Right lung (tissue), 10 donors: ENCODE measurements at places on chromosomes 7 and 10.
A peak's percentile ranks its signal among the peaks of the same experiment; 100 is the strongest.

- DNase-seq: no peak
Measured at GRCh38 chr7:20306180-20306946, 24.3 kb upstream of the ITGB8 start.

GRCh38 chr7:27397503-27397902 is 154.9 kb downstream of the EVX1 start:
- no peak for DNase-seq

DNA sequence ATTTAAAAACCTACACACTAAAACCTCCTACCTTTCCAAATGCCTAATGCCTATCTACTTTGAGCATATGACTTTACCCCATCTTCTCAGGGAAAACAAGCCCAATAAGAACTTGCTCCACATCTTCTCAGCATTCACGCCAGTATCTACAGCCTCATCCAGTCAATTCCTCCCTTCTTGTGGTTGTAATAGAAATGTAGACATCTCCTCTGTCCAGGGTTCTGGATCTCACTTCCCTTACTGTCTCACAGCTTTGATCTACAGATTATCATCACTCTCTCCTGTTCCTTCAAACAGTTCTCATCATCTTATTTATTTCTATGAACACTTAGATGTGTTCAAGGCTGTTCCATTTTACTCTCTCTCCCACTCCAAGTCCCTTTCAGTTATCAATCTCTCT is 70.4 kb upstream of the NOBOX start:
- no peak for DNase-seq

- DNase-seq: no peak
Measured at GRCh38 chr7:148883266-148884048, 634 bp downstream of the EZH2 start.

- no peak for DNase-seq
Measured at GRCh38 chr10:4353059-4353655, 472.9 kb upstream of the AKR1E2 start.

- DNase-seq: no peak
Measured at GRCh38 chr7:53431901-53432300, 396.5 kb downstream of the POM121L12 start.

- DNase-seq: peak; percentile 32
Measured at GRCh38 chr10:85791818-85792532, 574.6 kb downstream of the GRID1 start.

GRCh38 chr10:9069136-9069535 is 1014.6 kb downstream of the GATA3 start:
- no peak for DNase-seq

DNA sequence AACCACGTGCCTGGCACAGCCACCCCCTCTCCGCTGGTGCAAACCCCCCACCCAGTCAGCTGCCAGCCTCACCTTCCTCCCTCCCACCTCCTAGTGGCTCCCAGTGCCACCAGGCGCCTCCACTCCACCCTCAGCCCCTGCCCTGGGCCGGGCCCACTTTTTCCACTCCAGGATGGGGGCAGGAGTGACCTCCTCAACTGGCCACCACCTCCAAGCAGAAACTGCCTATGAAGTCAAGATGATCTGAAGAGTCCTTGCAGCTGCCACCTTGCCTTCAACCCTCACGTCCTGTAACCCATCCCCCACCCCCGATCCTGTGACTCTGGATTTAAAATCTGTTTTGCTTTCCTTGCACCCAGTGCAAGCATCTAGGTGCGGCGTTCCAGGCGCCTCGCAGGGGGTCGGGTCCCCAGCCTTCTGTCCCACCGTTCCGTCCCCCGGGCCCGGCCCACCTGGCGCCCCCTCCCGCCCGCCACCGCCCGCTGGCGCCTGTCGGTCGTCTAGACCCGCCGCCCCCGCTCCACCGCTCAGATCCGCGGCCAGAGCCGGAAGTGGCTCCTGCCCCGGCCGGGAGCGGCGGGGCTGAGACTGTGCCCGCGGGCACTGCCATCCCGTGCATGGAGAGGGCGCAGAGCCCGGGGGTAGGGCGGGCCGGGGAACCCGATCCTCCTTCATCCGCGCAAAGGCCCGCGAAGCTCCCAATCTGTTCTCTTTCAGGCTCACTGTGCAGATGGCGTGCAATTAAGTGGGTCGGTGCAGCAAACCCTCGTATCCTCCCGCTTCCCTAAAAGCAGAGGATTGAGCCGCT is 51.2 kb upstream of the GTF2I start:
- DNase-seq: peak; percentile 15

- peak; percentile 50 for DNase-seq
Measured at GRCh38 chr10:88386204-88386788, 196.8 kb downstream of the RNLS start.

GRCh38 chr7:121395494-121395960 is 581 bp downstream of the FAM3C start:
- peak; percentile 11 for DNase-seq

GRCh38 chr7:120950539-120951308 is at the start of gene ING3:
ING3 (plus strand) TSS chr7:120950777; CDS start chr7:120950897, 120 bp downstream.
- peak; percentile 98 for DNase-seq

DNA sequence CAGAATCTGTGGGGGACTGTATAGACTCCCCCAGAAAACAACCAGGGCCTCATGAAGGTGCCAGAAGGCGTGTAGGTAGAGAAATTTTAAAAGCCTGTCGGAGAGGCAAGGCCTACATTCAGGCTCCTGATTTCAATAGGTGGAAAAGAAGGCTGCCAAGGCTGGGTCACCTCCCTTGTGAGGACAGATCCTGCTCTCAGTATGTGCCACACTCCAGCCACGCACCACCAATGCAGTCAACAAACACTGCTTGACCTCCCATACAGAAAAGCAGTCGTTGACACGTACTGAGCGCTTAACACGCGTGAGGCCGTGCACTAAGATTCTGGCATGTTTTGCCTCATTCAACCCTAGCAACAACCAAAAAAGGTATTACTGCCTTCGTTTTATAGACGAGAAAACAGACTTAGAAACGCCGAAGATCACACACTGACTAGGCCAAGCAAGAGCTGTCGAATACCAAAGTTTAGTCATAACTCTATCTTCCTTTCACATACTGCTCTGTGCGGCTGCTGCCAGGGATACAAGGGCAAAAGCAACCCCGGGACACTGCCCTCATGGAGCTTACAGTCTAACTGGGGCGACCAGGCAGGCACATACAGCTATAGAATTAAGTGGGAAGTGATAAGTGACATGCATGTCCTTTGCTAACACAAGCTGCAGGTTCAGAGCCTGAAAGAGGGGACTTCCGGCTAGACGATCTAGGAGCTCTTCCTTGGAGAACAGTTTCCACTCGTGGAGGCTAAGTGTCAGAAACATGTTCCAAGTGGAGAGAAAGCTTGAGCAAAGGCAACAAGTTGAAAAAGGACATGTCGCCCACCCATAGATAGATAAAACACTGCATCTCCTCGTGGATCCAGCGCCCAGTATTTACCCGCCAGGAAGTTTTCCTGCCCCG is 797 bp upstream of the NKX2-3 start:
- no peak for DNase-seq

DNA sequence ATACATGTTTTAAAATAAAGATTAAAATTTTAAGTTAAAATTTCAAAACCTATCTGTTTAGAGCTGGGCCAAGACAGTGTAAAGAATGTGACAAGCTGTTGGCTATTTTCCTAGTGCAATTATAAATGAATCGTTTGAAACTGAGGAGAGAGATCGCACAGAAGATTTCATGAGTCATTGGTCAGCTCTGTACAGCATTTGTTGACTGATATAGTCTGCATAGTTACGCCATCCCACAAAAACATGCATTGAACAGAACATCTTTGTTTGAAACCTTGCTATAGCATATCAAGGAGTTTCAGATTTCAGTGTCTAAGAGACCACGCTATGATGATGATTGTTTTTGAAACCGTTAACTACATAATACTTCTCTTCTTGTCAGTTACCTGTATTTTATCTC is 1.3 kb upstream of the C10orf67 start:
- DNase-seq: no peak

DNA sequence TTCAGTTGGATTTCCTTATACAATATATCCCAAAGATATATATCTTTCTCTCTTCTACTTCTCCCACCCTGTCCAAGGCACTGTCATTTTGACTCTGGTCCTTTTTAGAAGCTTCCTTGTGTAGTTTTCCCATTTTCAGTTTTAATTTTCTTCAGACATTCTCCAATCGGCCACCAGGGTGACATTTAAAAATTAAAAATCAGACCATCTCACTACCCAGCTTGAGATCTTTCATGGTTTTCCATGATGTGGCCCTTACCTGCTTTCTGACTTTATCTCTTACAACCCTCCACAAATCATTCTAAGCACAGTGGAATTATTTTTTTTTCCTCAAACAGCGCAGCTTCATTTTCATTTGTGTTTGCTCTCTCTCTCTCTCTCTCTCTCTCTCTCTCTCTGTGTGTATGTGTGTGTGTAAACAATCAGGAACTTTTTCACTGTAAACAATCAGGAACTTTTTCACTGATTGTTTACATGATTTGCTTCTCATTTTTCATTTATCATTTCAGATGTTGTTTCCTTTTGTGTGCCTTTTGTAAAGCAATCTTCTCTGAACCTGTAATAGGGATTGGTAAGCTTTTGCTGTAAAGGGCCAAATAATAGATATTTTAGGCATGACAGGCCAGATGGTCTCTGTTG is 348.9 kb downstream of the ATRNL1 start:
- DNase-seq: peak; percentile 17

- no peak for DNase-seq
Measured at GRCh38 chr10:129949891-129950291, 14.2 kb downstream of the EBF3 start.

DNA sequence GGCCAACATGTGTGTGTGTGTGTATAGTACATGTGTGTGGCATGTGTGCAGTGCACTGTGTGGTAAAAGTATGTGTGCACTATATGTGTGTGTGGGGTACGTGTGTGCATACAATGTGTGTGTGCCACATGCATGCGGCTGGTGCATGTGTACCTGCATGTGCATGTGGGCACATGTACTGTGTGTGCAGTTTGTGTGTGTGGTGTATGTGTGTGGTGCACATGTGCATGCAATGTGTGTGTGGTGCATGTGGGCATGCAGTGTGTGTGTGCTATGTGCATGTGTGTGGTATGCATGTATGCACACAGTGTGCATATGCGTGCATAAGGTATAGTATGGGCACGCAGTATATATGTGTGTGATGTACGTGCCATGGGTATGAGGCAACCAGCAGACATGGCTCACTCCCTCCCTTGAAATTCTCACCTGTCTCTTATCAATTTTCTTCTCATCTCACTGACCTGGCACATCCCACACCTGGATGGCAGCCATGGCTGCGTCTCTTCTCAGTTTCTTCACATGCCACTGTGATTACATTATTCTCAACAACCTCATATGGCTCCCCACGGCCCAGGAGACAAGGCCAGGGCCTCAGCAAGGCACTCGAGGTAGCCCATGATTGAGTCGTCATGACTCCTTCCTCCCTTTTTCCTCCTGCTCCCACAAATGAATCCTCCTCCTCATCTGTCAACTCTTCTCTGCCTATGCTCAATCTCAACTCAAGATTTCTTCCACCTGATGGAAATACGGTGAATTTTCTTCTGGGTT is 57.0 kb downstream of the NUDCD3 start:
- DNase-seq: no peak

GRCh38 chr7:45721686-45722598 is 147.8 kb downstream of the ADCY1 start:
- no peak for DNase-seq

DNA sequence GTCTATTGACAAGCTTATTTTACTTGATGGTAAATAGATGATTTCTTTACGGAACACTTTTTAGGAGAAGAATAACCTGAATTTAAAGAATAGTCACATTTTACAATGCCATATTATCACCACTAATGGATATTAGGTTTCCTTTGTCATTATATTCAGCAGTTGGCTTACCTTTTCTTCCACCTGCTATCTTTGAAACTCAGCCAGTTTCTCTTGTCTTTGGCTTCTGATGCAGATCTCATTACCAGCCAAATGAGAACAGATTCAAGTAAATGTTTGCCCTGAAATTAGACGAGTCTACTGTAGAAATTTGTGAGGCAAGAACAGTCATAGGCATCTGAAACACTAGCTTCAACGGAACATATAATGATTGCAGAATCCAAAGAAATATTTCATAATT is 85.5 kb upstream of the OIT3 start:
- no peak for DNase-seq

- DNase-seq: no peak
Measured at GRCh38 chr7:78677391-78677790, 776.1 kb downstream of the MAGI2 start.

DNA sequence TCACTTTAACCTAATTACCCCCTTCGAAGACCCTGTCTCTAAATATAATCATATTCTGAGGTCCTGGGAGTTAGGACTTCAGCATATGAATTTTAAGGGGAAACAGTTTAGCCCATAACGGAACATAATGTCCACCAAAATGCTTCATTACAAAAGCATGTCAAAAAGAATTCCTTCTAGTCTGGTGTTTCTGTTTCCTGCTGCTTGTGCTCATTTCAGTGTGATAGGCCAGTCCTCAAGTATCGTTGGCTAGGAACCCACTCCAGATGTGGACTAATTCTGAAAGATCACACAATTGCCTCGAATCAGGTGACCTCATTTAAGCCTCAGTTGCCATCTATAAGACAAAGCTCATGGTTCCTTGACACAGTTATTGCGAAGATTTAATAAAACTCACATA is 29.6 kb downstream of the INPP5F start:
- DNase-seq: no peak

GRCh38 chr10:78740976-78741915 is 327.5 kb upstream of the ZMIZ1 start:
- no peak for DNase-seq

- no peak for DNase-seq
Measured at GRCh38 chr10:88108115-88108610, 244.7 kb downstream of the PTEN start.

GRCh38 chr10:103204353-103205255 is 11.5 kb upstream of the NT5C2 start:
- DNase-seq: no peak

DNA sequence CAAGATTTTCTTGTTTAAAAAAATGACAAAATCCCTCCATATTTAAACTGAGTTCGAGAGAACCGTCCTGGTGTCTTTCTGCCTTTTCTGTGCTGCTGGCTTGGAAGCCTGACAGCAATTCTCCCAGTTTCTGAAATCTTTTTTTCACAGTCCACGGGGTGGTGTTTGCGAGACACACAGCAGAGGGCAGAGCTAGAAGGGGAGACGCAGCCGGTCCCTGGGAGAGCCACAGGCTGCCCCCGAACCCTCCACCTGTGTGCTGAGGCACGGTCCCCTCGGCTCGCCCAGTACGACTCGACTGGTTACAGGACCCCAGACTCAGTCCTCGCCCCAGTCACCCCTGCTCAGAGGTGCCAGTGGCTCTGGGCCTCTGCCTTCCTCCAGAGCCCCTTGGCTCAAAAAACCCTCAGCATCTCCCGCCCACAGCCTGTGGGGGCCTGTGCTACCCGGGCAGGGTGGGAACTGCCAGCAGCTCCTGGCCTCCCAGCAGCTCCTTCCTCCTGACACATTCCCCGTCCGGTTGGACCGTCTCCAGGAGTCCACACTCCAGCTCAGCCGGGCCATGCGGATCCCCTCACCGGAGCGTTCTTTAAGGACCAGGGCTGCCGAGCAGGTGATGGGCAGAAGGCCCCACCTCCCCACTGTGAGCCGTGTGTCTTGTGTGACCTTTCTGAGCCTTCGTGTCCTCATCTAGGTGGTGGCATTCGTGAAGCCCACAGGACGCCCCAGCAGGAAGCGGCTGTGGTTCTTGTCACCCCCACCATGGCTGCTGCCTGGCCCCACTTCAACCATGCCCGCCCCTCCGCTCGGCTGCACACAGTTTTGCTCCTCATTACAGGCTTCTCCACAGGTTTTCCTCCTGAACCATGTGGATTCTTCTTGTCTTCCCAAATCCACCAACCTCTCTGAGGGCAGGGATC is 52.3 kb upstream of the EN2 start:
- no peak for DNase-seq

- DNase-seq: no peak
Measured at GRCh38 chr10:51972733-51973346, 273.4 kb upstream of the CSTF2T start.
